ENCODE measurements at places on chromosomes 5 and 9.

GRCh38 chr9:114501796-114502682 lies 3.2 kb downstream of the WHRN start:
- DNase-seq, result peak; percentile 93

DNA sequence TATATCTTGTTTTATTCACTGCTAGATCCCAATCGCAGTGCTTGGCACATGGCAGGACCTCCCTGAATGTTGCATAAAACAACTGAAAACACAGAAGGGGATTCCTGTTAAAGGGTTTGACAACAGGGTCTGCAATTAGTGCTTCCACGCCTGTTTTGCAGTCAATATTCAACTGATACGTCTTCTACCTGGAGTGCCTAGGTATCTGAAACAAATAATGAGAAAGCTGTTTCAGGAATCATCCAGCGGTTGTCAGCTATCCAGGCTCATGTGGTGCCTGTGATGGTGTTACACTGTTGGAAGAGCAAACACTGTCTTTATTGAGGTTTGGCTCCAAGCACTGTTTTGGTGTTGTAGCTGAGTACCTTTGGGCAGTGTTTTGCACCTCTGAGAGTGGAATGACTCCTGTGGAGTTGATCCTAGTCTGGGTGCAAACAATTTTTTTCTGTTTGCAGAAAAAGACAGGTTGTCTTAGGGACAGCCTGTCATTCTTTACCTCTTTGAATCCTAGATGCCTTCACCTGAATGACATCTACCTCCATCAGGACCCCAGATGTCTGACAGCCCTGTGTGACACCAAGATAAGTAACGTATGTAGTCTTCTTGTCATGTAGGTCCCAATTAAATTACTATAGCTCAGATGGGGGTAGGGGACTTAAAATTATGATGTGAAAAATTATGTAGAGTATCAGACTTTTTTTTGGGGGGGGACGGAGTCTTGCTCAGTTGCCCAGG lies 14.8 kb upstream of the MATR3 start:
- DNase-seq, result no peak

DNA sequence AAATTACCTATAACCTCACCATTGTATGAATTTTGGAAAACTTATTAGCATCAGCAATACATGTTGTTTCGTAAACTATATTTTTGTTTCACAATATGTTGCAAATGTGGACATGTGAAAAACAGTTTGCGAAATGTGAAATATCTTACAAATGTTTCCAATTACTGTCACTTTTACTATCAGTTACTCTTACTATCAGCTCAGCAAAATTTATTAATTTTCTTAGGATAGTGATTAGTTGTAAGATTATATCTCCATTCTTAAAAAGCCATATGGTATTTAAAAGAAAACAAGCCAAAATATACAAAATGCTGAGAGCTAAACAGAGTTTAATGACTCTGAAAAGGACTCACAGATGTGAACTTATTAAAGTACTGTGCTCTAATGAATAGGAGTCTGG lies 111.9 kb upstream of the LPAR1 start:
- DNase-seq, result no peak

GRCh38 chr5:140011297-140011802 lies 31.7 kb downstream of the NRG2 start:
- DNase-seq, result peak; percentile 26

DNA sequence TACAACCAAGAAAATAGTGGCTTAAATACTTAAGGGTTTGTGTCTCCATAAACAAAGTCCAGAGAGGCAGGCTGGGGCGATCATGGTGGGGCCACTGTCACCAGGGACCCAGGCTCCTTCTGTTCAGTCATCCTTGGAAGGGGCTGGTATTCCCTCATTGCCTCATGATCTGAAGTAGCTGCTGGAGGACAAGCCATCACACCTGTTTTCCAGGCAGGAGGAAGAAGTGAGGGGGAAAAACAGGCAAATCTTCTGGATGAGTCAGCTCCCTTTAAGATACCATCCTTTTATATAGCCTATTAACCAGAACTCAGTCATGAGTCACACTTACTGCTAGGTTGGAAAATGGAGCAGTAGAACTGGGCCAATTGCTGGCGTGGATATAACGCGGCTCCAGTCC lies 92.3 kb downstream of the DAP start:
- DNase-seq, result no peak

DNA sequence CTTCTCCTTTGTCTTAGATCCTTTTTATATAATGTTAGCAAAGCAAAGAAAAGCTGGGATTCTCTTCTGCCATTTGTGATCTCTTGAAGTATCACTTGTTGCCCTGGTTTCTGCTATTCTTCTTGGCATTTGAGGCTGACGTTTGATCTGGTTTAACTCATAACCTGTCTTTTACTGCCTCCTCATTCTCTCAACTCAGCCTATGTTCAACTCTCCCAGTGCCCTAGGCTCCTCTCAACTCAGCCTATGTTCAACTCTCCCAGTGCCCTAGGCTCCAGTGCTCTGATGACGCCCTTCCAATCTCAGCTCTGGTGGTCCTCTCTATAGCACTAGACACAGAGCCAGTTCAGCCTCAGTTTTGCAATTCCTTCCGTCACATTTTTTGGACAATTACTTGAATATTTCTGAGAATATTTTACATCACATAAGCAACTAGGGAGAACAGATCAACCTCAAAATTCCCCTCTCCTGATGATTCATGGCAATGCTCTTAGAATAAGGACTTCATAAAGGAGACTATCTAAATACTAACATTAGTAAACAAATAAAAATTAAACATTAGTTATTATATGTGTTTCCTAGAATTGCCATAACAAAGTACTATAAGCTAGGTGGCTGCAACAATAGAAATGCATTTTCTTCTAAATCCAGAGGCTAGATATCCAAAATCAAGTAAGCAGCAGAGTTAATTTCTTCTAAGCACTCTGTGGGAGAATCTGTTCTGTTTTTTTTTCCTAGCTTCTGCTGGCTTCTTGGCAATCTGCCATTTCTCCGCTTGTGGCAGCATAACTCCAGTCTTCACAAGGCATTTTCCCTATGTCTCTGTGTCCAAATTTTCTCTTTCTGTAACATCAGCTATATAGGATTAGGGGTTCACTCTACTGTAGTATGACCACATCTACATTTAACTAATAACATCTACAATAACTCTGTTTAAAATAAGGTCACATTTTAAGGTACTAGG lies 662.1 kb upstream of the FTMT start:
- peak; percentile 79 for DNase-seq

DNA sequence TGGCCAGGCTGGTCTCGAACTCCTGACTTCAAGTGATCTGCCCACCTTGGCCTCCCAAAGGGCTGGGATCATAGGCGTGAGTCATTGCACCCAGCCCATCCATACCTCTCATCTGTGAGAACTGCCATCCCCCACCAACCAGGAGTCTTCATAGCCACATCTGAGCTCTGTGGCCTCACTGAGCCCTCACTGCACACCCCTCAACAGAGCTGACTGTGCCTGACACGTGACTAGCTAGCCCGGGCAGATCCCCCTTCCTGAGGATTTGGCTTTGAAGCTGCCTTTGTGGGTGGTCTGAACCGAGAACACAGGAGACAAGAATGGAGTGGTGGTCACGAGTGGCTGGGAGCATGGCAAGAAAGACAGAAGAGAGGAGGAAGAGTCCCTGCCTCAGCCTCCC lies 15.6 kb downstream of the AK8 start:
- DNase-seq, result no peak

- no peak for DNase-seq
Measured at GRCh38 chr5:79730564-79730963, 40.9 kb downstream of the CMYA5 start.

DNA sequence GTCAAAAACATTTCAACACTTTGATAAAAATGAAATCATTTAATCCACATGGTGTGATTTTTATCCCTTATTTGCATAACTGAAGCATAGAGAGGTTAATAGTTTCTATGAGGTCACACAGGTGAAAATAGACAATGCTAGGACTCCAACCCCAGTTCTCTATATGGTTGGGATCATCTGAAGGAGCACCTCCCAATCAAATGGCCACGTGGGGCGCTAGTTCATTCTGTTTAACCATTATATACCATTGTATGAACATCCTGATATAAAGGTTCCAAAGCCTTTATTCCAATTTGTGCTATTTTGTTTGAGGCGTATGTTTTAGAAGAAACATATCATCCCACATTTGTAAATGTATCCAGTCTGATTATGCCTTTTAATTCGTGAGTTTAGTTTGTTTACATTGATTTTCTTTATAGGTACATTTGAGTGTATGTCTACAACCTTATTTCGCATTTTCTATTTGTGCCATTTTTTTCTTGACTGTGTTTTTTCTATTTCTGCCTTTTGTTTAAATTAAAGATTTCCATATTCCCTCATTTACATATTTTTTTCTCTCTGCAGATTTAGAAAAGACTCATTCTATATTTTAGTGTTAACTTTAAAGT lies 1092.0 kb downstream of the MAT2B start:
- no peak for DNase-seq

- no peak for DNase-seq
Measured at GRCh38 chr9:17045381-17045940, 89.4 kb upstream of the CNTLN start.

- peak; percentile 17 for DNase-seq
Measured at GRCh38 chr5:151038801-151039238, 18.4 kb downstream of the GPX3 start.

- DNase-seq, result no peak
Measured at GRCh38 chr9:105661011-105661410, 1.2 kb upstream of the TAL2 start.

- DNase-seq, result peak; percentile 50
Measured at GRCh38 chr5:9401786-9402472, 143.9 kb downstream of the SEMA5A start.

DNA sequence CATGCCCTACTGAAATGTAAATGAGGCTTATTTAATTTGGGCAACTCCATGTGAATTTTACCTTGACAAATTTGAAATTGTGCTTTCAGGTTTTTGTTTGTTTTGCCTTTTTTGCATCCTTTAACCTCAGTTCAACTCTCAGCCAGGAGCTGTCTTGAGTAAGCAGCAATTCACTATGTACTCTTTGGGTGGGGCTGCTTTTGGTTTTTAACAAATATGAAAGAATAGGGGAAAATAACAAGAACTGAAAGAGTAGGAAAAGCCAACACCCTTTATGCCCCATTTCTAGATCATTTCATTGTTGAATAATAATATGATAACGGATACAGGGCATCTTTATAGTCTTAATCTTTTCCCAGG lies 192.0 kb downstream of the ARHGAP26 start:
- DNase-seq, result no peak

DNA sequence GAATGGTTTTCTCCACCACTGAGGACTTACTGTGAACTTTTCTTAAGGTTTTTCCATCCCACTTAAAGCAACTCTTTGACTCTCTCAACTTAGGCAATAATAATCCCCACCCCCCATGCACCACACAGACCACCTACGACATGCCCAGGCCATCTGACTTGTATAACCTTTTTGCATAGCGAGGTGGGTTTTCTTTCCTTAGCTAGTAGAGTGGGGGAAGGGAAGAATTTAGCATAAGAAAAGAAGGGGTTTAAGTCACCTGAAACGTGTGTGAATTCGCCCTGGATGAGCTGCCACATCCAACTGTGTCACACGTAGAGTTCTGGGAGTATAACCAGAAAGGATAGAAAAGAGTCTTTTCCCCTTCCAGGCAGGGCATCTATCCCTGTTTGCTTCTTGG lies 262.7 kb downstream of the YTHDC2 start:
- no peak for DNase-seq

DNA sequence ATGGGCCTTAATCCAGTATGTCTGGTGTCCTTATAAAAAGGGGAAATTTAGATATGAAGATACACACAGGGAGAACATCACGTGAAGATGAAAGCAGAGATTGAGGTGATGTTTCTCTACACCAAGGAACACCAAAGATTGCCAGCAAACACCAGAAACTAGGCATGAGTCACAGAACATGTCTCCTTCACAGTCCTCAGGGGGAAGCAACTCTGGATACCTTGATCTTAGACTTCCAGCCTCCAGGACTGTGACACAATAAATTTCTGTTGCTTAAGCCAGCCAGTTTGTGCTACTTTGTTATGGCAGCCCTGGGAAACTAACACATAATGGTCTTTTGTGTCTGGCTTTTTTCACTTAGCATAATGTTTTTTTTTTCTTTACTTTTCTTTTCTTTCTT lies 41.2 kb upstream of the STRBP start:
- no peak for DNase-seq
